ENCODE measurements at places on chromosomes 7 and 10.

DNA sequence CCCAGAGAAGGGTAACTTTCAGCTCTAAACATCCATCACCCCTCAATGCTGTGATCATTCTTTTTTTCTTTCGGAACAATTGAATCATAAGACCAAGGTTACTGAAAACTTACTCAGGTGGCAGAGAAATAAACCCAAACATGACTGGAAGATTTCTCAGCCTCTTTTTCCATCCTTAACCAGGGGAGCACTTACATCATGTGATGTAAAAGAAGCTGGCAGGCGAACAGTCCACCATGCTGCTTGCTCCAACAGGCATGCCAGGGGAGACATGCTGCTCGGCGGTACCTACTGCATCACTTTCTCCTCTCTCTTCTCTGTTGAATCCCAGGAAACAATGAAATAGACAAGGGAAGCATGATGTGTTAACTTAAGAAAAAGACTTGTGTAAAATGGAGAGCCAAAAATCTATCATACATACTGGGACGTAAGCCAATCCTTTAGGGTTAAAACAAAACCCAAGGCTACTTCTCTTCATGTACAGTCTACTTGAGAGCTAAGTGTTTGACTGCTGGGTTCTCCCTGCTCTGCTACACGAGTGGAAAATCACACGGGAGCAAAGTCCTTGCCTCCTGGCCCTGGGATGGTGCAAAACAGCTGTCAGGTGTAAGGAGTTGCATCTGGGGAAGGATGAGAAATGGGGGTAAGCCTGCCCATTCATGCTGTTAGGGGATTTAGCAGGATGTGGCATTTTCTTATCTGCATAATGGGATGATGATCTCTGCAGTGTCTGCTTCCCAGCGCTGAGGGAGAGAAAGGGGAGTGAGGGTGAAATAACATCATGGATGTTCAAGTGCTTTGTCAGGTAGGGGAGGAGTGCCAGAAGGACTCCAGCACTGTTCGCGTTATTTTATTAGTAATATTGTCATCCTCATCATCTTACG is 64.3 kb upstream of the ZNF438 start:
- no peak for DNase-seq

DNA sequence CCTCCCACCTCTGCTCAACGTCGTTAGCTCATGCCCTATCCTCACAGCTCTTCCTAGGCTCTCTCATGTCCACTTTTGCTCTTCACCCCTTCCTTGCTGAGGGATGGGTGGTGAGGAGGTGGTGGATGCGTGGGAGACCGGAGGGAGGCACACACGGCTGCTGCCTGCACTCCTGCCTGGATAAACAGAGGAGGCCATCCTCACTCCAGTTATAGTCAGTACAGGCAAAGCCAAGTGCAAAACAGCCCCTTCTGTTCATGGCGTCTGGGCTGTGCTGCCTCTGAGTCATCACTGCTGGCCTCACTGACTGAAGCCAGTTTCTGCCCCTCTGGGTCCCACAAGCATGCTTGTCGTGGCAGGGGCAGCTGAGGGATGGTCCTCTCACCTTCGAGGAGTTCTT is 31.9 kb upstream of the LRRC4 start:
- no peak for DNase-seq

DNA sequence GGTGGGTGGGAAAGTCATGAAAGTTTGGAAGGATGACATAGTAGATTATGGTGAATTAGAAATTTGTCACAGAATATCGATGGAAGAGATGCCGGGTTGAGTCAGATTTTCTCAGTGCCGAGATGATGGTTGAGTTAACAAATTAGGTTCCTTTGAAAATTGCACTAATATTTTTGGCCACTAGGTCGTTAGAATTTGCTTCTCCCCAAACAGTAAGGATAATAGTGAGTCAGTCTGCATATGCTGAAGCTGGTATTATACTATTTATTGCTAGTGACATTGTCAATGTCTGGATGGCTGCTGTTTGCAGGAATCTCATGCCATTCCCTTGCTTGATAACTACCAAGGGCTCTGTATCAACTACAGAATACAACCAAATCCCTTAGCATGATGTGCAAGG is 37.7 kb upstream of the MINDY3 start:
- DNase-seq: peak; percentile 7

GRCh38 chr7:7746458-7746857 is 28.1 kb upstream of the RPA3 start:
- DNase-seq: no peak

GRCh38 chr7:45680776-45681175 is 106.6 kb downstream of the ADCY1 start:
- no peak for DNase-seq

DNA sequence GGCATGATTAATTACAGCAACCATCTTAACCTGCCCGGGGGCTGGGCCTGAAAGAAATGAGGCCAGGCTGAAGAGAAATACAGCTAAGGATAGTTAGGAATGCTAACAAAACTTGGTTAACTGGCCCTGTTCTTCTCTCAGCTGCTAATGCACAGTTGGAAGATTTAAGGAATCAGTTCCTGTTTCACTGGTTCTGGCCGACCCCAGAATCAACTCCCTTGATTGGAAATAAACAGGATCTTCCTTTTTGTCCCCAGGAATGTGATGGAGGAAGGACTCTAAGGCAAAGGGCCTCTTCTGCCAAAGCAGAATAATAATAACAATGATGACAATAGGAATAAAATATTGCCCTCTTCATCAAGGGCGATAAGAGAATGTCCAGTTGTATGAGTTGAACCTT is 3.5 kb upstream of the LRMDA start:
- DNase-seq: no peak

DNA sequence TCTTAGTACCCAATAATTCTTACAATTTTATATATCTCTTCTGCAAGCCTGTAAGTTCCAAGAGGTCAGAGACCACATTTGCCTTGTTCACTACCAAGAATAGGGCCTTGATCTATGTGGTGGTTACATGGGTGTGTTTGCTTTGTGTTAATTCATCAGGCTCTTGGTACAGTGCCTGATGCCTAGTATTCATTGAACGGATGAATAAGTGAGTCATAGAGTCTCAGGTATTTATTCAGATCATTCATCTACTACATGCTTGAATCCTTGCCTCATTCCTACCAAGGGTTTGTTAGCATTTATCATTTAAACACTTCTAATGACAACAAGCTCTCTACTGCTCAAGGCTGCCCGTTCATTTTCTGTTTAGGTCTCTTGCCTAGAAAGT is 11.3 kb upstream of the SGPL1 start:
- DNase-seq: peak; percentile 39

DNA sequence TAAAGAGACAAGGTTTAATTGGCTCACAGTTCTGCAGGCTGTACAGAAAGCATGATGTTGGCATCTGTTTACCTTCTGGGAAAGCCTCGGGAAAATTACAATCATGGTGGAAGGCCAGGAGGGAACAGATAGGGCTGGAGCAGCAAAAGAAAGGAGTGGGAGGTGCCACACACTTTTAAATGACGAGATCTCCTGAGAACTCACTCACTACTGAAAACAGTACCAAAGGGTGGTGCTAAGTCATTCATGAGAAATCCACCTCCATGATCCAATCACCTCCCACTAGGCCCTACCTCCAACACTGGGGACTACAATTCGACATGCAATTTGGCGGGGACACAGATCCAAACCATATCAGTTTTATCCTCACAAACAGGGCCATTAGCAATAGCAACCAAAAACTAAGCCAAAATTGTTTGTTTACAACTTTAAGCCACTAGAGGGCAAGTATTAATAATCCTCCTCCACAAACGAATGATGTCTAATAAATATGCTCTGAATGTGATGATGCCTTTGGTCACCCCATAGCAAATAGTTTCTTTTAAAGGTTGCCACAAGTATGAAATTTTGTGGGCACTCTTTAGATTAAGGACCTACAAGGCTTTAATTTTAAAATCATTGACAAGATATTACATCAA is 129.2 kb upstream of the NRBF2 start:
- DNase-seq: no peak

- no peak for DNase-seq
These were observed 316.1 kb upstream of the ZMIZ1 start for GRCh38 chr10:78752708-78753107.

- DNase-seq: no peak
These were observed 206.8 kb upstream of the NPSR1 start for GRCh38 chr7:34451183-34451582.

DNA sequence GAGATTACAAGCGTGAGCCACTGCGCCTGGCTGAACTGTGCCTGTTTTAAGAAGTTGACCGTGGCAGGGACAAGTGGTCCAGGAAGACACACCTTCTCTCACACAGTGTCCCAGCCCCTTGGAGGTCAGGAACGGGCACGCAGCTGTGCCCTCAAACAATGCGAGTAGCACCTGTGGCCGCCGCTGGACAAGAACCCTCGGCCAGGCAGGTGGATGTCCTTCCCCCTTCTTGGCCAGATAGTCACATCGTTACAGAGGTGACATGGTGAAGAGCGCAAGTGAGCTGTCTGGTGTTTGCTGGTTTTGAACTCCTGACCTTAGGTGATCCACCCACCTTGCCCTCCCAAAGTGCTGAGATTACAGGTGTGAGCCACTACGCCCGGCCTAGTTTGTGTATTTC is 8.8 kb downstream of the ZFAND2A start:
- no peak for DNase-seq

Data from fibroblast of skin of right biceps (primary cell).